ENCODE measurements at places on chromosomes 3 and 15.

GRCh38 chr3:181279239-181279565, 289.7 kb upstream of the DNAJC19 start:
- no peak for DNase-seq

DNA sequence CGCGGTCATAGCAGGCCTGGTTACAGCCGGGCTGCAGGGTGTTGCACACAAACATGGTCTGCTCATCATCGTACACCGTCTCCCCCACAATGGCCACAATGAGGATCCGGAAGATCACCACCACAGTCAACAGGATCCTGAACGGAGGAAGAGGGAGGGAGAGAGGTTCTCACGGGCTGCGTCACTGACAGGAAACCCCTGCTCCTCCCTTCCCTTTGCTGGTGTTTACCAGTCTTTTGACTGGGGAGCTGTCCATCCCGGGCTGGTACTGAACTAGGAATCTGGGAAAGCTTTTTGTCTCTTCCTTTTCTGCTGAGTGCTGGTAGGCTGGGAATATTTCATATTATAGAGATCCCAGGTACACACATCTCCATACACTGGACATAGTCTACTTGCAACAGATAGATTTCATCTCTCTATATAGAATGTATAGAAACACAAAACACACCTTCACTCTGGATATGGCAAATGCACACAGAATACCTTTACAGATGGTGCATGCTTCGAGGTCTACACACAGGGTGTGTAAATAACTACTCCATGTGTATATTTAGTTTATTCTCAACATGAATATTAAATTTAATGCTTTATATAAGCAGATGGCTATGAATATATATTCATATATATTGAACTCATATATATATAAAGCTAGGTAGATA, 1.4 kb downstream of the GJD2 start:
- no peak for DNase-seq

DNA sequence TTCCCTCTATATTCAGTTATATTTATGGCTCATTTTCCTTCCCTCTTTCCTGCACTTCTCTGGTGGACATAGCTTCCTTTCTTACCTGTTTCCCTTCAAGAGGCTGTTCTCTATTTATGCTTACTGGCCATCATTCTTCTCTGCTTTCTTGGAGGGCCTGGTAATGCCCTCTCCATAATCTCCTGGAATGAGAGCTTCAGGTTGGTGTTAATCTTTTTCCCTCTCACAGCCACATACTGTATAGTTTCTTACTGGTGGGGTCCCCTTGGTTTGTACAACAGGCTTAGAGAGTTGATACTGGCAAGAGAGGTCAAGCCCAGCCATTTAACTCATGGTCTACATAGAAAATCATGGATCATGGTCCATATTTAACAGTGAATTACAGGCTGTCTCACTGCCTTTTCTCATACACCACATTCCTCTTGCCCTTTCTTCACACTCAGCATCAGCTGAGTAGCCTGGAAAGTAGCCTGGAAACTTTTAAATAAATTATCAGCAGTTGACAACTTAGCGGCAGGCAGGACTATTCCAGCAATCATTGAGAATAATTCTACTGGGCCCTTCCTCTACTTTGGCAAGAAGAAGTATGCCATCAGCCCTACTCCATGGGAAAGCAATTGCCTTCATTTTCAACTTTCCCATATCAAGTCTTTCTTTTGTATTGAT, 38.0 kb upstream of the DPH6 start:
- no peak for DNase-seq

DNA sequence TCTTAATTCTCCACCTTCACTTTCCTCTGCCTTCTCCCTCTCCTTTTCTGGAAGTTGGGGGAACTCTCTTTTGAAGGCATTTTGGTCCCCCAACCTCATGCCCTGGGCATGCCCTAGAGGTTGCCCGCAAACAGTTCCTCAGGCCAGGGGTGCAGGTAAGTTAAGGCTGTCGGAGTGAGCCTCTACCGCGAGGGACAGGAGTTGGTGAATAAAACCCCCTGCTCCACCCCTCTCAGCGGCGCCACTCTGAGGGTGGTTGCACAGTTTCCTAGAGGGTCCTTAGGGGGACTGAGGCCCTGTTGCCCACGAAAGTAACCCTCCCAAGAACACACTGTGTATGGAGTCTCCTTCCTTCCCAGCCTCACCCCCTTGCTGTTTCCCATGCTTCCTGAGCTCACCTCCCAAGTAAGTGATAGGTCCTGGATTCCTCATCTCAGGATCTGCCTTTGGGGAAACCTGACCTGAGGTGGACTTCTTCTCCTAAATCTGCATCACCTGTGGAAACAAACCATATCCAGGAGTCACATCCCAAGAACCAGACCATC, 23.1 kb upstream of the THSD4 start:
- no peak for DNase-seq

DNA sequence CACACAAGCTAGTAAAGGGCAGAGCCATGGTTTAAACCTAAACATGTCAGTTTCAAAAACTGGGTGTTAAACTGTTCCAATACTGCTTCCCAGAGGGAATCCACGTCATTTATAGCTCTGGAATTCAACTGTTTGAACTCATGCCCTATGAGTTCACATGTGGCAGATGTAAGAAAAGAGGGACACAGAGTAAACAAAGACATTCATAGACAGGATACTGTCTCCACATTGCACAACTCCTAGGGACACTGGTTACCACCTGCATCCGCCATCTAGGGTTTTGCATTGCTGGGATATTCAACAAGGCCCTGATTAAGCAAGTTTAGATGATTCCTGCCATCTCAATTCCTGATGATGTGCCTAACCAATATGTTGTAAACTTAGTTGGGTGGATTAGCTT, 134.1 kb upstream of the COL8A1 start:
- DNase-seq = no peak

GRCh38 chr15:89566181-89566580, 9.1 kb upstream of the TICRR start:
- DNase-seq = no peak

GRCh38 chr15:88403351-88403791, 63.8 kb downstream of the MRPL46 start:
- no peak for DNase-seq

DNA sequence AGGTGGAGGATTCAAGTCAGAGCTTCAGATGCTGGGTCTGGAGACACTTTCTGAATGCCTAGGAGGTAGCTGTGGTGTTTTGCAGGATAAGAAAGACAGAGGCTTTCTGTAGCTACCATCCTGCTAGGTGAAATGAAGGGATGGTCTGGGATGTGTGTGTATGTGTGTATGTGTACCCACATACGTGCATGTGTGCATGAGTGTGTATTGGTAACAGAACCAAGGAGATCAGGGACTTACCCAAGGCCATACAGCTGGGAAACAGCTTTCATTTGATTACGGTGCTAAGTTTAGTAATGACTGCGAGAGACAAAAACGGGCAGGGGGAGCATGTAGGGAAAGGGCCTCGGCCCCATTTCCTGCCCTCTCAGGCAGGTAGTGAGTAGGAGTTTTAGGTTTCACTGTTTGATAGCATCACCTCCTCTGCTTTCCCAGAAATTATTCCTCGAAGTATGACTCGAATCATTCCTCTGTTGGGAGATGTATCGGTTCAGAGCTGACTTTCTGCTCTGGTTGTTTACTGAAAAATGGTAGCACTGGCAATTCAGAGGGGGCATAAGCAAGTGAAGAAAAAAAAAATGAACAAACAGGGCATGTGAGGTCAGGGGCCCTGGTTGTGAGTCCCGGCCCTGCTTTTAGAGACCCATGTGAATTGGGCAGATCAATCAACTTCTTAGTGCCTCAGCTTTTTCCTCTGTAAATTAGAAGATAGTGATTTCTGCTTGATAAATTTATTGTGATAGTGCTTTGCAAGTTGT, 130.7 kb downstream of the LPP start:
- DNase-seq = no peak

DNA sequence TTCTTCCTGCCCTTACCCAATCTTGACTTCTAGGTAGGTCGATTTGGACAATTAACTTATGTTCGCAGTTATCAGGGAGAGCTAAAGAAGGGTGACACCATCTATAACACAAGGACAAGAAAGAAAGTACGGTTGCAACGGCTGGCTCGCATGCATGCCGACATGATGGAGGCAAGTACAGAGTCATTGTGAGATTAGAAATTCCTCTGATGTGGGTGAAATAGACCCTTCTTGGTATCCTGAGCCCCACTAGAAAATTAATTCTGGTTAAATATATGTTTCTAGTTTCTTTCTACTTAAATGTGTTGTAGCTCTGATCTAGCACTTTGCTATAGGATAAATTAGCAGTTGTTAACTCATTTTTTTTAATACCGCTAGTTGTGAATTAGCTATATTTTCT, 13.6 kb downstream of the LXN start:
- DNase-seq = no peak

GRCh38 chr3:194381460-194381875, 11.9 kb upstream of the LRRC15 start:
- no peak for DNase-seq

DNA sequence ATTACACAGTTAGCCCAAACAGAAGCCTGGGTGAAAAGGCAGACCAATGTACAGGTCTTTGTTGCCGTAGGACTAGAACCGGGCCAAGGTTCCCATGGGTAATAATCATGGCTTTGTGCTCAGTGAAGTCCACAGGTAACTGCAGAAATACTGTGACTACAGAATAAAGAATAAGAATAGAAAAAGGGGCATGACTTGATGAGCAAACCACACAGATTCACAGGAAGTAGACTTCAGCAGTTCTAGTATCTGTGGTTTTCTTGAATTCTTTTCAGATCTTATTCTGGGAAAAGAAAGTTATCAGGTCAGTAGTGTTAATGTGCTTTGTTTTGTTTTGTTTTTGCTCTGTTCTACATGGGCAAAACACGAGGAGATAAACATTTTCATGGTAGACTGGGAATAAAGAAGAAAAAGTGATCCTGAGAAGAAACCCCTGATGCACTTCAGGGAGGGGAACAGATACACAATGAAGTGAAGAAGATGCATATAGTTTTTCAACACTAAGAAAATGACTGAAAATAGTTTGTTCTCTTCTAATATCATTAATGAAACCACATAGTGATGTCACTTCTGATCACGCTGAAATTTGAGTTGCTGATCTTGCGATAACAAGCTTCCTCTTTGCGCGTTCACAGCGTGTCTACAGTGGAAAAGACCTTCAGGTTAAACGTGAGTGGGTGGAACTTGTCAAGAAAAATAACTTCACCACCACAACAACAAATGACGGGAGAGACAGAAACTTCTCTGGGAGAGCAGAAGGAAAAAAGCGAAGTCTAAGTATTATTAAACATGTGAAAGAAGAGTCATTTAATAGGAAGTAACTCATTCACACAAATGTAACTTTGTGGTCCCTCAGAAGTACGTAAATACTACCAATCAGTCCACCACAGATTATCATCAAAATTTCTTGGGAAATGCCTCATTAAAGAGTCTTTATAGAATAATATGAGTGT, 315.8 kb upstream of the SATB1 start:
- no peak for DNase-seq

- DNase-seq = no peak
Measured at GRCh38 chr15:39204031-39204430, 376.8 kb upstream of the THBS1 start.

DNA sequence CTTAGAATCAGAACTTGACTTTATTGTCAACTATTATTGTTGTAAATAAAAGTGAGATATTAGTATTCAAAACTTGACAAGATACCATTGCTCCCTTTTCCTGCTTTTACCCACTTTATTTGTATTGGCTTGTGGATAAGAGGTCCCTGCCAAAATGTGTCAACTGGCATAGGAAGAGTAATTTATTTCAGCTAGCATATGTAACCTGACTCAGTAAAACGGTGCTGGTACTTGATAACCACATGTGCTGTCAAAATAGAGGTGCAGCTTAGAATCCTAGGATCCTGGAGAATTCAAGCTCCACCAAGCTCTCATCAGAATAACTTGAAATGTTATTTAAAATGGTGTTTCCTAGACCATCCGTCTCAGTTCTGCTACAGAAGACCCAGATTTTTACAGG, 90.2 kb upstream of the TGFBR2 start:
- no peak for DNase-seq

DNA sequence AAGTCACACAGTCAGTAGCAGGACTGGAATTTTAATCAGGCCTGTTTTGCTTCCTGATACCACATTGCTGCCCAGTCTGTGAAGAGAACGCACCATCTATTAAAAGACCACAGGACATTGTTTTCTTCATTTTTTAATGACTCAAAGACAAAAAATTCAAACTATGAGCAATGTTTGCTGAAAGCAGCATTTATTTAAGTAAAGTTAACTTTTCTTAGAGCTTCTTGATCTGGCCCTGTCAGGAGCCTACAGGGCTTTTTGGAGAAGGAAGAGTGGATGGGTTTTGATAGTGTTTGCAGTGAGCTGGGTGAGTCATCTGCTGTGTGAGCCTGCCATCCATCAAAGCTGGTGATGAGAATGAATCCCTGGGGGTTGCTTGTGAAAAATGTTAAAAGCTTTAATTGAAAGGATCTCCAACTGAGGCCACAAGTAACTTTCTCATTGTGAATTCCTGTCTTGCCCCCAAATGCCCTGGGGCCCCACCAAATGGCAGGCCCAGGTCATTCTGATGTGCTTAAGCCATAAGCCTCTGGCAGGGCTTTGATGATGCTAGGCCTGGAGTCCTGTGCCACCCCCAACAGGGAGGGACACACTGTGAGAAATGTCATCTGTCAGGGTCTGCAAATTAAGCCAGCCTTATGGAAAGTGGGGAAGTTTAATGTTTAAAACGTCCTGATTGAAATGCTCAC, 136.2 kb upstream of the PFN2 start:
- no peak for DNase-seq

GRCh38 chr3:45994419-45995235, 997 bp downstream of the FYCO1 start:
- DNase-seq = no peak

- no peak for DNase-seq
Measured at GRCh38 chr3:191555037-191555436, 94.1 kb downstream of the PYDC2 start.

DNA sequence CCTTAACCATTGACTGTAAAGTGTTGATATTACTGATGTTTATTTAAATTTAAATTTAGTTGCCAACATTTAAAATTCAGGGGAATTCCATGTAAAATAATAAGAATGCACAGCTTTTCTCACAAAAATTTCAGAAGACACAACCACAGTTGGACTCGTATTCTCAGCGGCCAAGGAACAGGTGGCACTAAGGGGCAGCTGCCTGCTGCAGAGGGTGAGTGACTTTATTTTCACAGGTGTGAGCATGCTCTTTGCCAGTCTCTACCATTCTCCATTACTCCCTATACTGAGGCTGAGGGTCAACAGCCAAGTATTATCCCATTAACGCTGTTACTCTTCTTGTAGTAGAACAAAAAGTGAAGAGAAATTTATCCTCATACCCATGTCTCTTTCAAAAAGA, 92.1 kb upstream of the GADL1 start:
- no peak for DNase-seq

GRCh38 chr3:149579838-149580542, 77.8 kb downstream of the WWTR1 start:
- DNase-seq = no peak

GRCh38 chr3:171775943-171776342, 34.3 kb downstream of the PLD1 start:
- DNase-seq = no peak

GRCh38 chr3:27590437-27591298, 106.5 kb upstream of the SLC4A7 start:
- DNase-seq = no peak

Measured in cortex of kidney (tissue), 1 donor.